Stimulated activated CD8-positive, alpha-beta memory T cell treated with anti-CD3 and anti-CD28 coated beads, Interleukin-4, amount 100 ng/mL, for 1 hour (primary cell): ENCODE measurements at places on chromosomes 12 and 14.

GRCh38 chr12:62716866-62717525, 218.0 kb downstream of the PPM1H start:
- no peak for DNase-seq

GRCh38 chr14:69635981-69636639, 24.7 kb downstream of the SUSD6 start:
- DNase-seq: no peak

DNA sequence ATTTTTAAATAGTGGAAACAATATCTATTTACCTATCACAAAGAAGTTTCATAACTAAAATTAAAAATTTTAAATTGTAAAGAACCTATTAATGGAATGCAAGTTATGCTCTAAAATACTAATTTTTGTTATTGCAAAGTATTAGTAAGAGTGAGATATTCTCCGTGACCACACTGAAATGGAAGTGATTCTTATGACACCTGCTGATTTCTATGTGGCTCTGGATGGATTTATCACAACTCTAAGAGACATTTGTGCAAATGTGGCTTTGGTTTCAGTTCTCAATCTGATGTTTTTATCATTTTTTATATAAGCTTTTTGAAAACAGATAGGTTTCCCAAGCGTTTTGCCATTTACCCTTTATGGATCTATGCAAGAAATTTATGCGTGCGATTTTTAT, 497.8 kb downstream of the NAV3 start:
- DNase-seq: no peak

- DNase-seq: no peak
Observed at GRCh38 chr14:65588426-65589140, 176.1 kb downstream of the FUT8 start.

- no peak for DNase-seq
Observed at GRCh38 chr14:98334186-98334585, 937.8 kb downstream of the BCL11B start.

DNA sequence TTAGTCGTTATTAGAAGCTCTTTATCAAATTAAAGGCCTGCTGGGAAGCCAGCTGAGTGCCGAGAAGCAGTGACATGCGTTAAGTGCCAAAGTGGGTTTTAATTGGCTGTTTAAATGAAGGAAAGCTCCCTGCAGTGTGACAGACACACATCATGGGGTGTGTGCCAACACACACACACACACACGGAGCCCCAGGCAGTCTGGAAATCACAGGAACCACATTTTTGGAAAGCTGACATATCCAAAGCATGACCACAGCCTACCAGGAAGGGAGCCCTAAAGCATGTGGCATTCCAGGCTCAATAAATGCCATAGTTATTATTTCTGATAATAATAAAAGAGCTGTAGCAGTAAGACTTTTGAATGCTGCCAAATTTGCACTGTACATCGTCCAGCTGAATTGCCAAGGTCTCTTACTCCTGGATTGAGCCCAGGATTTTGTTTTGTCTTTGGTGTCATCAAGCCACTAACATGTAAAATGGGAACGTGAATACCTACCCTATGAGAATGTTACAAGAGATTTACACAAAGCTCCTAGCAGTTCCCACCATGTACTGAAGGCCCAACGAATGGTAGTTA, 135.1 kb downstream of the TMEM30B start:
- no peak for DNase-seq

GRCh38 chr12:109632342-109632741, 58.7 kb downstream of the MVK start:
- no peak for DNase-seq

GRCh38 chr12:48151103-48151771, 6.1 kb downstream of the ASB8 start:
- no peak for DNase-seq

GRCh38 chr12:26195641-26196420, 458 bp downstream of the SSPN start:
- no peak for DNase-seq
